AG10803 (cell line): ENCODE measurements at places on chromosomes 2 and 18.

GRCh38 chr2:85770369-85770768 is 16.6 kb downstream of the ATOH8 start:
- DNase-seq: peak; percentile 63

DNA sequence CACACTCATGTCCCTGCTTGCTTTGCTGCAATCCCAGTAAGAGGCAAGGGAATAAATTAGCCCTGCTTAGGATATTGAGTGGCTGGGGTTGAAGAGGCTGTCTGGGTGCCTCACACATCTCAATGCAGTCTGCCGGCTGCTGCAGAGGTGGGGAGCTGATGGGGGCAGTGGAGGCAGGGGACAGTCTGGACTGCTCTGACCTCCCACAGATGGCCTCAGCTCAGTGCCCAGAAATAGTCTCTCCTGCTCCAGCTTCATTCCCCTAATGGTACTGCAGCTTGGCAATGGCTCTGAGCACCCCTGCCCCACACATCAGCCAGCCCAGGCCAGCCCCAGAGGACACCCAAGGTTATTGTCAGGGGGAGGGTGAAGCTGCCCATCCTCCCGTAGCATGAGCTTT is 21.5 kb upstream of the TNS1 start:
- DNase-seq: no peak

- DNase-seq: no peak
These were observed 591.9 kb downstream of the SLC4A3 start for GRCh38 chr2:220219371-220219770.

- DNase-seq: no peak
These were observed 695.1 kb downstream of the ZEB2 start for GRCh38 chr2:143824791-143825190.

- no peak for DNase-seq
These were observed 932.6 kb downstream of the SOCS6 start for GRCh38 chr18:71221405-71221804.

GRCh38 chr2:85777441-85777861 is 23.7 kb downstream of the ATOH8 start:
- peak; percentile 43 for DNase-seq

- DNase-seq: peak; percentile 37
These were observed 40.9 kb downstream of the ADD2 start for GRCh38 chr2:70726947-70727725.

- no peak for DNase-seq
These were observed 852.1 kb downstream of the CPS1 start for GRCh38 chr2:211408483-211408891.

GRCh38 chr18:23718731-23719130 is 29.5 kb downstream of the LAMA3 start:
- no peak for DNase-seq

- DNase-seq: no peak
These were observed 2083.1 kb upstream of the PIK3C3 start for GRCh38 chr18:39871961-39872360.

DNA sequence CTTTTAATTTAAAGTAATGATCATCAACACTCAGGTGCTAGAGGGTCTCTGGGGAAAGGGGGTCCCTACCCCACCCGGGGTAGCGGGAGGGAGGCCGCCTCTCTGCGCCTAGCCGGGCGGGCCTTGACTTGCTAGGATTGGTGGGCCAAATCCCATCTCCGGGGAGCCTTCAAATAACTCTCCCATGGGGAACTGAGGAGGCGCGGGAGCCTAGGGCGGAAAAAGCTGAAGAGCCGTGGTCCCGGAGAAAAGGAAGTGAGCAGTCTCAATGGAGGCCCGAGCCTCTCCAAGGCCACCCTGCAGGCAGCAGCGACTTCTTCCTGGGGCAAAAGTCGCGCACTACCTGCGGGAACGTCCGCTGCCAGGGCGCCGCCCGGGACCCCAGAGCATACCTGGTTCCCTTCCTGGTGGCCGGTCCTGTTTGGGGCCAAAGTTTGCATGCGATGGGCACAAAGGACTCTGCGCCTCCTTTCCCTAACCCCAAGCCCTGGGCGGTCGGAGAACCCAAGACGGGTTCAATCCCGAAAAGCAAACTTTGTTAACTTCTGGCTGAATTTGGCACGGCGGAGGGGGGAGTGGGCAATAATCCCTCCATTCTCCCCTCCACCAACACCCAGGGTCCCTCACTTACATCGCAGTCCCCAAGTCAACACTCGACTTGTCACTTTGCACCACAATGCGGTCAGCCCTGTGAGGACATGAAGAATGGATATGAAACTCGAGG is 13.6 kb downstream of the EN1 start:
- DNase-seq: no peak

DNA sequence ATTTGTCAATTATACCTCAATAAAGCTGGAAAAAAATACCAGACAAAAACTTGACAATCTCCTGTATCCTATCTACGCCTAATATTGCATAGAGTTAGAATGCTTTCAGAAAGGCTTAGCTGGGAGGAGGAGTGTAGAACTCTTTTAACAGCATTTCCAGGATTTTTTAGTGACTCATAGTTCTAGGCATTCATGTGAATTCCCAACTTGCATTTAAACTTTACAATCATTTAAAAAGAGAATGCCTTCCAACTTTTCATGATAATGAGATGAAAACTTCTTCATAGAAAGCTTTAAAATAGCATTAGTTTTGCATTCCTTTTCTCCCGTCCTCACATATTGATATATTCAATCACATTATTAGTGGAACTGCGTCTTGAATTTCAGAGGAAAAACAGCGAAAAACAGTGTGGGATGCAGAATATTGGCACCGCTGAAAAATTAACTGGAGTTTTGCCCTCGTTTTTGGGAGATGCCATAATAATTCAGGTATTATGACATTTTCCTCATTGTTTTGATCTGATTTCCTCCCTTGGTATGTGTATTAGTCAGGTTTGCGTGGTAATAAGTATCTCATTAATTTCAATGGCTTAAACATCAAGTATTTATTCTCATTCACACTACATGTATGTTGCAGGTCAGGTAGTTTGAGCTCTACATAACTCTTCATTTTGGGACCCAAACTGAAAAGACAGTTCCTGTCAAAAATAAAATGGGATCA is 293.2 kb upstream of the FIGN start:
- DNase-seq: peak; percentile 20

DNA sequence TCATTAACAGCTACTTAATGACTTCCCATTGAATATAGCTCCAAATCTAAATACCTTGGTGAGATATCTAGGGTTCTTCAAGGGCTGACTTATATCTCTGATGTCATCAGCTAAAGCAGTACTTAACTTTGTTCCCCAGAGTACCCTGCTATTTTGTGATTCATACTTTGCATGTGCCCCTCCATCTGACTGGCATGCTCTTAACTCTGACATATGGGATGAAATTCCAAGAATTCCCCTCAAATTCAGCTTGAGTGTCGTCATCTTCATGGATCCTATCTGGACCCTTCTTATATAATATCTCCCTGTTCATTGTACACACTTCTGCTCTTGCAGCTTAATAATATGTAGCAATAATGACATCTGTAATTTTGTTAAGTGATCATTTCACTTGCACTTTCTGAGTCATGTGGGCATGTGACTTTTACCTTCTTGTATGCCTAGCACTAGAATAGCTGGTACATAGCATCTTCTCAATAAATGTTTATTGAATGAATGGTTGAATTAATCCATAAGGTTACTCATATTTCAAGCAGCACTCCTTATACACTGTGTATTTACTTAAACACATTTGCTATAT is 172.9 kb downstream of the WDR7 start:
- peak; percentile 37 for DNase-seq

GRCh38 chr2:239327536-239328350 is 73.1 kb downstream of the HDAC4 start:
- peak; percentile 21 for DNase-seq

- no peak for DNase-seq
These were observed 440.8 kb upstream of the SALL3 start for GRCh38 chr18:78538669-78539440.

DNA sequence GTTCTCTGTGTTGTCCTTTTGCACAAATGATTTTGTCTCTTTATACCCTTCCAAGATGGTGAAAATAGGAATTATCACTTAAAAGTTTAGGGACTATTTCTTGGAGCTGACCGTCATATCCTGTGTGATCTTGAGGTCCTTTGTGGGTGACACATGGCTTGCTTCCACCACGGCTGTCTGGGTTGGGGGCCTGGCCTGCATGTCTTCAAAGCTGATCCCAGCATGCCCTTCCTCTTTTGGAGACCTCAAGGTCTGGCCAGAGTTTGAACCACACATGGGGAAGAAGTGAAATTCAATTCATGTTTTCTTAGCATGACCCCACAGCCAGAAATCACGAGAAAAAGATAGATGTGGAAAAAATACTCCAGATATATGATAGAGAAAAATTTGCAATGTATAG is 14.0 kb downstream of the SFTPB start:
- no peak for DNase-seq

- peak; percentile 46 for DNase-seq
These were observed 8.9 kb upstream of the TMEM185B start for GRCh38 chr2:120231974-120232635.

- no peak for DNase-seq
These were observed 287.8 kb upstream of the SETBP1 start for GRCh38 chr18:44392933-44393332.

DNA sequence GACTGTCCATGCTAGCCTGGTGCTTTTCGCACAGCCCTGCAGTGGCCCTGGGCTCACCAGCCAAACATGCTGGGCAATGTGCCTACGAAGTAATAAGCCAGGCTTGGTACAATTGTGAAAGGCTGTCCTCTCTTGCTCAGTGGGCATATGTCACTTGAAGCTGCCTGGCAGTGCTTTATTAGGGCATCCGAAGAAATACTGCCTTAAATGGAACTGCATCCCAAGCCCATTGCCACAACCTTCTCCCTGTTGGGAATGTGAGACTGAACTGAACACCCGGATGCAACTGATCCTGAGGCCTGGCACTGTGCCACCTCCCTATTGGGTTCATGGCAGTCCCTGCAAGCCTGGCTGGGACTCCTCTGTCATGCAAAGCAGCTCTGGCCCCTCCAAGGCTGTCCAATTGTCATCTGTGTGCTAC is 15.9 kb downstream of the CAPG start:
- no peak for DNase-seq

DNA sequence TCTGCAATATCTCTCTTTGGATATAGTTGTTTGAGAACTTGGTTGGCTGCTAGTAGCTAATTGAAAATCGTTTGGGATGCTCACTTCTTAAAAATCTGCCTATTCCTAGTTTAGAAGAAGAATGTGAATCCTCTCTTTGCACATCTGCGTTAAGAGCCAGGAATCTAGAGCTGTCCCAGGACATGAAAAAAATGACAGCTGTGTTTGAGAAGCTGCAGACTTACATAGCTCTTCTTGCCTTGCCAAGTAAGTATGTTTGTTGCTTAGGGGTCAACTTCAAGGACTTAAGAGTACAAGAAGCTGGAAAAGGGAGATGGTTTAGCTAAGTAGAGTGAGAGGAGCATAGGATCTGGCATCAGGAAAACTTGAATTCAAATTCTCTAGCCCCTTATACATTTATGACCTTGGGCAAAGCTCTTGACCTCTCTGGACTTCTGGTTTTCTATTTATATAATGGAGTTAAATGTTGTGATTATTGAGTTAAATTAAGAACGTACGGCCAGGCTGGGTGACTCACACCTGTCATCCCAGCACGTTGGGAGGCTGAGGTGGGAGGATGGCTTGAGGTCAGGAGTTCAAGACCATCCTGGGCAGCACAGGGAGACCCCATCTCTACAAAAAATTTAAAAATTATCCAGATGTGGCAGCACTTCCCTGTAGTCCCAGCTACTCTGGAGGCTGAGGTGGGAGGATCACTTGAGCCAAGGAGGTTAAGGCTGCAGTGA is 55.2 kb upstream of the STON1 start:
- DNase-seq: peak; percentile 9

GRCh38 chr2:61177727-61178549 is 15.9 kb downstream of the C2orf74 start:
- DNase-seq: peak; percentile 25

- no peak for DNase-seq
These were observed 86.8 kb downstream of the GULP1 start for GRCh38 chr2:188378371-188378950.

- no peak for DNase-seq
These were observed 37.7 kb upstream of the INHBB start for GRCh38 chr2:120308038-120308910.

DNA sequence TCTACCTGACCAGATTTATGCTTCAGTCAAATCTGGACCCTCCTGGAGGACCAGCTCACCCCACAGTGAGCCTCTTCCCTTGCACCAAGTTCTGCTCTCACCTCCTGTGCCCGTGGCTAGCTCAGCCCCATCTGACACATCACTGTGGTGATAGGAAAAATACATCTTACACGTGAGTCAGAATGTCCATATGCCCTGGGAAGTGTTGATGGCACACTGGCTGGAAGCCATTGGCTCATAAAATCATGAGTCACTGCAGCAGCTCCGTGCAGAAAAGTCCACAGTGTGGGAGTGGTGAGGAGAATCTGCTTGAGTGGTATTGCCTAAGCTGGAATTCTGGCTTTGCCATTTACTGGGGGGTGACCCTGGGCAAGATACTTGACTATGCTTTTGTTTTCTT is 42.6 kb upstream of the RAPGEF4 start:
- DNase-seq: peak; percentile 99

GRCh38 chr18:34884436-34884835 is 156.8 kb upstream of the MAPRE2 start:
- DNase-seq: no peak

DNA sequence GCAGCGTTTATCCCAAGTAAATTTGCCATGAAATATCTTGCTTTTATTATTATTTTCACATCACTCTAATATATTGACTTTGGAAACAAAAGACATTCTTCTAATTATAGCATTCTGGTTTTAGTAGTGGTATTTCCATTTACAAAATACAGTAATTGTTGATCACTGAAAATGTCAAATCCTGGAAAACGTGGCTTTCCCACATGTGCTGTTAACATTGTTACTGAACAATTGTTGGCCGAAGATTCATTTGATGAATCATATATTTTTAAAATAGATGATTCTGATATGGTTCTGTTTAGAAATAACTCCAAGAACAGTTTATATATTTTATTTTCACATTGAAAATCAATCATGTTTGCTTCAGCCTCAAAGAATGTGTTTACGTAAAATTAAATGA is 32.9 kb downstream of the SP140 start:
- DNase-seq: no peak

DNA sequence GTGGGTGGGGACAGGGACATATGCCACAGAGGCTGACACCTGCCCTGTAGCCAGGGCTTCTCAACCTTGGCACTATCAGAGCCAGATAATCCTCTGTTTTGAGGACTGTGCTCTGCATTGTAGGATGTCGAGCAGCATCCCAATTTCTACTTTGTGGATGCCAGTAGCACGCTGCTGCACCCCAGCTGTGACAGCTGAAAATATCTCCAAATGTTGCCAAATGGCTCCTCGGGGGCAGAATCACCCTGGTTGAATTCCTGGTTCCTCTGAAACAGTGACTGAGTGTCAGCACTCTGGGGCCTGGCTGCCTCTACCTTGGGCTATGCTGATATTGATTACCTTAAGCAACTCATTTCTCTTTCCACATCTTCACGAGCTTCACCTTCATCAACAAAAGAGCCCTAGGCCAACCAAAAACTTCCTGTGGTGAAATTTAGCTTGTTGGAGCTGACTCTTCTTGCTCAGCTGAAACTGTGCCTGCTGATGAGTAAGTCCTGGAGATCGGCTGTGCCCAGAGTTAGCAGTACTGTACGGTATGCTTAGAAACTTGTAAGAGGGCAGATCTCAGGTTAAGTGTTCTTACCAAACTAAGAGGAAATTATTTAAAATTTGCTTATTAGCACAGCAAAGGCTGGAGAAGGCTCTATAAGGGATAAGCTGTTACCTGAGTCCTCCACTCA is 138.1 kb downstream of the SEPTIN10 start:
- DNase-seq: peak; percentile 79

GRCh38 chr2:128404709-128405466 is 86.2 kb upstream of the HS6ST1 start:
- DNase-seq: no peak
